ENCODE measurements at places on chromosomes 5 and 9.

GRCh38 chr9:126688617-126689016 lies 74.9 kb downstream of the LMX1B start:
- DNase-seq = no peak

DNA sequence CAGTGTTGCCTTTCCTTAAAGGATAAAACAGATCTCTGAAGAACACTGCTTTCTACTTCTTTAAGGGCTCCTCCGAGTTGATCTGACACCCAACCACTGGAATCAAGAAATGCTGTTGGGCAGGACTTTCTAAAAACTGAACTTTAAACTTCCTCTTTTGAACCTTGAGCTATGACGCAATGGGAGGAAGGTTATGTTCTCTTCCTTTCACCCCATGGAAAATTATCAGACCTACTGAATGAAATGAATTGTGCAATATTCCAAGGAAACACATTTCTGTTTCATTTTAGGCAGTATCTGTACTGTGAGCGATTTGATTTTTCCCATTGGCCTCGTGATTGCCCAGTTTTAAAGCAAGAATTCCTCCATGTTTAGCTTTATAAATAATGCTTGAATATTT lies 206.0 kb upstream of the PRR16 start:
- DNase-seq = peak; percentile 16

DNA sequence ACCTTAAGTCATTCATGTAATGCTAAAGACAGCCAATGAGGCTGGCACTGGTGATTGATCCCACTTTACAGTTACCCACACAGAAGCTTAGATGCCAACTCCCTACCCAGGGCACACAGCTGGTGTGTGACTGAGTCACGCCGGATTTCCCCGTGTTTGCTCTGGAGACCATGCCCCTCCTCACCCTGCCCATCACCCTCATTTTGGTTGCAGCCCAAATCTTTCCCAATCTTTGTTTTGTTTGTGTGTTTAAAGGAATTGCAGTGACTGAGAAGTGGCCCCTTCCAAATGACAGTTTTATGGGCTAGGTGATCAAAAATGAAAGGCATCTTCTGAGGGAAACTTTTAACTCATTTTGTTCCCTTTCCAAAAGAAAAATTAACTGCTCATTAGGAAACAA lies 10.9 kb downstream of the FBXL7 start:
- DNase-seq = no peak

DNA sequence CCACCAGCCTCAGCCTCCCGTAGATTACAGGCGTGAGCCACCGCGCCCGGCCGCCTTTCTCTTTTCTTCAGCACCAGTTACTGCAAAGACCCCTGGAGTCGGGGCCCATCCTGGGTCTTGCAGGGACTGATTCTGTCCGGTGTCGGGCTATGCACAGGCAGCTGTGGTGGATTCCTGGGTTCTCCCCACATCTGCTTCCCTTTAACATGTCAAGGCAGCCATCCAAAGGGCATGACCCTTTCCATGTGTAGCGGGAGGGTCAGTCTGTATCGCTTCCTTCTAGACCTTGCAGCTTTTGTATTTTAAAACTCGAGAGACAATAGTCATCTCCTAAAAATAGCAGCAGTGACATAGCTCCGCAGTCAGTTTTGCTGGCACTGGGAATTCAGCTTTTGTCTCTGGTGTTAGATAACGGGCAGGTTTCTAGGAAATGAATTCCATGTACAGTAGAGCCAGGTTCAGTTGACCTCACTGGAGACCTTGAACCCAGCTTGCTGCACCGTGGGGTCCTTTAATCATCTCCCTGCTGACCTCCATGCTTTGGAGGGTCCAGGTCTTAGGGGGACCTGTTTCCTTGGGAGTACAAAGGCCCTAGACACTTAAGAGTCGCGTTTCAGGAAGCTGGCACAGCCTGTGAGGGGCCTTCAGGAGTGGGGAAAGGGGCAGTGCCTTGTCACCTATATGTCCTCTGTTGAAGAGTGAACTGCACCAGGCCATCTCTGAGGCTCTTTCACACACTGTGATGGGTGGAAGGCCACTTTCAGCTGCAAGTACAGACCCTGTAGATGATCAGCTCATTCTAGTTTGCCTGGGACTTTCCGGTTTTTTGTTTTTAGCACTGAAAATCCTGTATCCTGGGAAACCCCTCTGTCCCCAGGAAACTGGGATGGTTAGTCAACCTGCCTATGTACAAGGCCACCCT lies 13.8 kb downstream of the ANKRD33B start:
- no peak for DNase-seq

GRCh38 chr9:70530716-70531115 lies 116.3 kb upstream of the KLF9 start:
- DNase-seq = no peak

- DNase-seq = peak; percentile 92
Measured at GRCh38 chr9:136902259-136902821, 16.0 kb downstream of the TRAF2 start.

DNA sequence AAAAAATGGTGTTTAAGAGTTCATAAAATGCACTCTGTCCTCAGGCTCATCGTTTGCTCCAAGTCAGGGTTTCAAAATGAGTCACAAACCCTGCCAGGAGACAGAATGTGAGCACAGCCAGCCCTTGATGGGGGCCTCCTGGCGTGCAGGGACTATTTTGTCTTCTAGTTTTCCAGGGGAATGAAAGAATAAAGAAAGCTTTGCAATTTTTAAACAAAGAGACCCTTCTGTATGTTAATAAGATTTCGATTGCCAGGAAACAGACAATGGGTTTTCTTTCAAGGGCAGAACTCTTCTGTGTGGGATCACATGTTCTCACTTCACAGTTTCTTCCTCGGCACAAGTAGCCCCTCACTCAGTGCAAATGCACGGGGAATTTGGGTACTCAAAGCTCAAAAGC lies 121.4 kb upstream of the C6 start:
- no peak for DNase-seq

DNA sequence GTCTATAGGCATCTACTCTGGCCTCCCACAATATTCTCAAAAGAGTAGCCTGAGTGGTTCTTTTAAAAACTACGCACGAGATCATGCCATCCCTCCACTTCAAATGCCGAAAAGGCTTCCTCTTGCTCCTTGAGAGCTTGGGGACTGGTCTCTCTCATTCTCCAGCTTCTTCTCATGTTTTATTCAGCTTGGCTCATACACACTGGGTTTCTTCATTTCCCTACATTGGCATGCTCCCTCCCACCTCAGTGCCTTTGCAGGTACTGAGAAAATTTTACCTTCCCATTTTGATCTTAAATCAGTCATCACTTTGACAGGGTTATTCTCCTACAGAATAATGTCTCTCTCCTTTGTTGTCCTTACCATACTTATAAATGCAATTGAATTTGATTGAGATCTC lies 20.4 kb downstream of the PRLR start:
- no peak for DNase-seq

GRCh38 chr5:168136340-168136739 lies 155.1 kb upstream of the WWC1 start:
- no peak for DNase-seq

DNA sequence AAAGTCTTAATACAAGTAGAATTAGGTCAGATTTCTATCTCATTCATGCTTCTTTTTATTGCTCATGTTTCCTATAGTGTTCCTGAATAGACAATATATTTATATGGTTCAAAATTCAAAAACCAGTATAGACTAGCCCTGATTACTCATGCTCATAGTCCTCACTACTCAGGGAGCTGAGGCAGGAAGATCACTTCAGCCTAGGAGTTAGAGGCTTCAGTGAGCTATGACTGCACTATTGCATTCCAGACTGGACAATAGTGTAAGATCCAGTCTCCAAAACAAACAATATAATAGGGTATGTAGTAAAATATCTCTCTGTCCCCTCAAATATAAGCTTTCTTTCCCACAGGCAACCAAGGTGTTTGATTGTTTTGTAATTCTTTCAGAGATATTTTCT lies 2.4 kb downstream of the ANKRD31 start:
- DNase-seq = no peak
